ENCODE measurements at places on chromosomes 2 and 18.

- DNase-seq, result no peak
Observed at GRCh38 chr2:143899987-143900386, 619.9 kb downstream of the ZEB2 start.

- DNase-seq, result no peak
Observed at GRCh38 chr2:47076586-47077441, 78.3 kb downstream of the STPG4 start.

DNA sequence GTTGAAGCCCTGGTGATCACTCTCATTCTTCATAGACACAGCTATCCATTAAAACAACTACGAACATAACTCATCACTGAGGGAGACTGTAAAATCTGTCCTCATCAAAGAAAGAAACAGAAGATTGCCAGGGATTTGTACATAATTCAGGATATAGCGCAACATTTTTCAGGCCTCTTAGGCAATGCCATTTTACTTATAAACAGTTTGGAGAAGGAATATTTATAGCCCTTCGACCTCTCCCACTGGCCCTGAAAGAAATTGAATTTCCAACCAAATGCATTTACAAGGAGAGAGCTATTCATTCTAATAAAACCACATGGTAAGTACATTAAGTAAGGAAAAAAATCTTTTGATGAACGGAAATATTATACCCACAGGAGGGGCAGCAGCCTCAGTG is 295.0 kb downstream of the RAD51AP2 start:
- DNase-seq, result no peak

GRCh38 chr2:223590964-223591363 is 11.2 kb downstream of the SCG2 start:
- no peak for DNase-seq

DNA sequence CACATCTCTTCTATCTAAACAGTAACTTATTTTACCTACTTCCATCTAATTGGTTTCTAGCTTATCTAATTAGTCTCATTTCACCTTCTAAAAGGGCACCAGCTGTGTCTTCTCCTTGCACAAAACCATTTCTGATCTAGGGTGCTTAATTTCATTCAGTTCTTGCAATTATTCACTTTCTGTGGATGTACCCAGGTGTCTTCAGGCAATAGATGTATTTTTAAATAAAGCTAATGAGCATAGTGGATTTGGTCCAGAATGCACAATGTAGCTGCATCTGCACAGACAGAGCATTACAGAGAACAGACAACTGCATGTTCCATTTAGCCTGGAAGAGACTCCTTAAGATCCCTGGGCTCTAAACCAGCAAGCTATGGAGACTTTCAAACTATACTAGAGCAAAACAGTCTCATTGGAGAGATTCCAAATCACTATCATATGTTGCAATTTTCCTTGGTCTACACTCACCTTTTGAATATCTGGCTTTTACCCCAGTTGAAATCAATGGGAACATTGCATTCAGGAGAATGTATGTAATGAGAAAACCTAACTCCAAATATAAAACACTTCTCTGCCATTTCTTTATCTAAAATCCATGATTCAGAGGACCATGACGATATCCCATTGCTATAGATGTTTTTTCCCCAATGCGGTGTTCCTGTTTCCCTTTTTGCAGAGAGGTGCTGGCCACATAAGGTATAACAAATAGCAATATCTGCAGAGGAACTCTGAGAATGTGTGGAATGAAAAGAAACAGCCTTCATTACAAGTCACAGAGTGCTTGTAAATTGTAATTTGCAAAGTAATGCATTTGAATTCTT is 3.5 kb upstream of the RFX8 start:
- no peak for DNase-seq

GRCh38 chr2:156585457-156585856 is 149.3 kb downstream of the GPD2 start:
- no peak for DNase-seq

- no peak for DNase-seq
Observed at GRCh38 chr2:241202681-241203080, 14.2 kb downstream of the ANO7 start.

DNA sequence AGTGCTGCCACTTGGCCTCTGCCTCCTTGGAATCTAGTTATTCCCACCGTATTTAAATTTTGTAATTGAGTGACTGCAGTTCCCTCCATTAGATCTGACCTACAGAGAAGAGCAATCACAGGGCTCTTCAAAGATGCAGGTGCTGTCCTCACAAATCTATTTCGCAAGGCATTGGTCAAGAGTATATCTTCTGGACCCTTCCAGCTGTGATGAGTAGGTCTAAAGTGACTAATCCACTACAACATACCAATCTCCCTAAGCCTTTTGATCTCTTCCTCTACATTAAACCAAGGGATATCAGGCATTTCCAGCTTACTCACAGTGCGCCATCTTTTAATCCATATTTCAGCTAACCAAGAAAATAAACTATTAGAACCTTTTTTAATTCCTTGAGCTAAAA is 65.1 kb upstream of the COL3A1 start:
- no peak for DNase-seq

DNA sequence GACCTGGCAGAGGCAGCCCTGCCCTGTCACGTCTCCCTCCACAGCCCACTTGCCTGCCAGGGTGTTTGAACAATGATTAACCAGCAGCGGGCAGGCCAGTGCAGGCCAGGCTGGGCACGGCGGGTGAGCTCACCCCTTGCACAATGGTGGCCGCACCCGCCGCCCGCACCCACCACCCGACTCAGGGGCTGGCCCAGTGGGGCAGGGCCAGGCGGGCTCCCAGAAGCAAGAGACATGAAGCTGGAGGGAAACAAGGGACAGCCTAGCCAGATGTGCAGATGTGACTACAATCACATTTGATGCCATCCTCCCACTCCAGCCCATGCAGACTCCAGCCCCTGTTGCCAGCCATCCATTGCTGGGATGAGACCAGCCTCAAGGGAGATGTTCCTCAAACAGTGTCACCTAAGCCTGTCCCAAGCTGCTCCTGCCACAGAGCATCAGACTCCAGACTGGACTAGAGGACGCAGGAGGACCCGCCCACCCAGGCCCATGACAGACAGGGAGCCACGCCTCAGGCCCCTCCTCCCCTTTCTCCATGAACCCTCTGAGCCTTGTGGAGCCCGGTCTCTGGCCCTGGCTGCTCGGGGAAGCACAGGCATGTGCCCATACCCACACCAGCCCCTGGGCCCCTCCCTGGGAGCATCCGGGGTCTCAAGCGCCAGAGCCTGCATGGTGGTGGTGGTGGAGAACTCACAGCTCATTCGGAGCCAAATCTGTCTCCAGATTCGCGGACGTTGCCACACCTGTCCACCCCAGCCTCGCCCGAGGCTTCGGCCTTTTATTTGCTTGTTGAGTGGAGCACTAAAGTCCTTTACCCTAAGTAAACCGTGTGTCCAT is 45.0 kb downstream of the SDC1 start:
- no peak for DNase-seq

DNA sequence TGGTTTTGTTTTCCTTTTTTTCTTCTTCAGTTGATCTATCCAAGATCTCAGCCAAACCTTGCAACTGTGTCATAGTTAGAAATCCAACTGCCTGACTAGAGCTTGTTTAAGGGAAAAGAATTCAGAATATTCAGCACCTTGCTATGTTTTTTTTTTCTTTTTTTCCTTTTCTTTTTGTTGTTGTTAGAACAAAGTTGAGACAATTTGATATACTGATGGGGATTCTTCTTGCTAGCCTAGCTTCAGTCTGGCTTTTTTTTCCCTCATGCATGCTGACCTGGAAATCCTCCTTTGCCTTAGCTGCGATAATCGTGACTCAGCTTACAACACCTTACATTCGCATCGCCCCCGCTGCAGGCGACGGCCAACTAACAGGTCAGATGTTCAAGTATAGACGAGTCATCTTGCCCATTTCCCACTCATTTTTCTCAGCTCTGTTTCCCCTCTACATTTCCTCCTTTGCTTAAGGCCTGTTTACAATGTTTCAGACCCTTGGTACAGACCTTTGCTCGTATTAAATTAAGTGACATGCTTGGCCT is 487.2 kb upstream of the RAB12 start:
- DNase-seq, result no peak

DNA sequence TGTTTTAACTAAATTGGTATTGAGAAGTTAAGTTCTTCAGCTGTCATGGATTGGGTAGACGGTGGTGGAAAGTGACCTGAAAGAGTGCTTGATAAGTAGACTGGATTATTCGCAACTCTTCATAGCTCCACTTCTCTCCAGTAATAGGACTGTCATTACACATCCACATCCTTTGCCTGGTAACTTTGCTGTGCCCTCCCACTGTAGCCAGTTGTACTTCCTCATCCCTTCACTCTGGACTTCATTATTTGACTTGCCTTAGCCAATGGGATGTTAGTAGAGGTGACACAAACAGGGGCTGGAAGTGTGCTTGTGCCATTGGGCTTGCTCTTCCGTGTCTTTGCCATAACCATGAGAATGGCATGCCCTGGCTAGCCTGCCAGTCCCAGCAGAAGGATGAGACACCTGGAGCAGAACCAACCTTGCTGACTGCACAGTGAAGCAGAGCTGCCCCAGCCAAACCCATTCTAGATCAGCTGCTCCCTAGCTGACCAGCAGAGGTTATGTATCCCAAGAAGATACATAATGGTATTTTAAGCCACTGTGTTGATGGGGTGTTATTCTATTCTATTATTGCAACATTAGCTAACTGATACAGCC is 16.9 kb downstream of the QPCT start:
- no peak for DNase-seq

DNA sequence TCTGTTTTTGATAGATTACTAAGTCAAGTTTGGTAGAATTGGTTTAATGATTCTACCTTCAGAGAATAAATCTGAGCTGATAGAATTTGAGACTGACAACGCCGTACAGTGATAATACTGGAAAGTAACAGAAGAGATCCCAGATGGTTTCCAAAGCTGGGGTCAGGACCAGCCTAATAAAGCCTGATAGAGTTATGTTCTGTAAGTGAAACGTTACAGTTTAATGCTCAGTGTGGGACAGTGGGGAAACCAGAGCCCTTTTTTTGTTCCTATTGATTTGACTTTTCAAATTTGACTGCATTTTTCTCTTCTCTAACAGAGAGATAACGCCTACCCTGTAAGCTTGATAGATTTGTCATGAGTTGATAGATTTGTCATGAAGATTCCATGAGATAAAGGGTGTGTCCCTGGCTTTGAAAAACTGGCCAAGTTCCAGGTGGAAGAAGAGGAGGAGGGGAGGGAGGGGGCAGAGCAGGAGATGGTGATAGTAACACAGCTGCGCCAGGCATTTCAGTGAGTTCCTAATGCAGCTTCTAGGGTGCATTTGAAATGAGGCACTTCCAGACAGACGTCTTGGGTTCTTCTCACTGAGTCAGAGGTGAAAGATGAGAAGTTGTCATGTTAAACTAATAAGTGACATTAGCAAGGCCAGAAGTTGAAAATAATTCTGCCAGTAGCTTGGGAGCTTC is 65.1 kb downstream of the CERS6 start:
- no peak for DNase-seq

GRCh38 chr2:219272995-219273394 is 6.2 kb upstream of the DNAJB2 start:
- DNase-seq, result no peak

DNA sequence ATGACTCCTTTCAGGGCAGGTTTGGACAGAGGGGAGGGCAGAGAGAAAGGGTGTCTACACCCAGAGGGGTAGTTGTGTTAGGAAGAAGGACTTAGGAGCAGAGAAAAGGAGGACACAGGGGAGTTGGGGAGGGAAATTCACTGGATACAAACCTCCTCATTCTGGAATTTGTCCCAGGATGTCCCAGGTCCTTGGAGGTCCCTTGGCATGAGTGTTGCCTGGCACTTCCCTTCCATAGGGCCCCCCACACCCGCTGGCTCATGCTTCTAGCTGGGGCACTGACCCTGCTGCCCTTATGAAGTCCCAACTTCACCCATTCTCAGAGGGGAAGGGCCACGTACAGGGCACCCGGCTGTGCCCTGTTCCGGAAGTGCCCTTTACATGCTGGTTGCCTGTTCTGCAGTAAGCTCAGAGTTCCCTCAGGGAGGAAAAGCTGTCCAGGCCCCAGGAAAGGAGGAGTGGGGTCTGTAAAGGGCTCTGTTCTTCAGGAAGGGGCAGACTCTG is 93.6 kb upstream of the SMAD2 start:
- no peak for DNase-seq

- DNase-seq, result no peak
Observed at GRCh38 chr2:18741895-18742732, 152.7 kb upstream of the NT5C1B start.
